A172 (cell line): ENCODE measurements at places on chromosomes 5 and 9. TPM values are rescaled to one million over a fixed set of nuclear protein-coding genes. Genes with fewer than 3 reads are reported as not detected.

AMBP gene
- 0.79 and 1.7 TPM in 2 replicates for total RNA-seq

DNA sequence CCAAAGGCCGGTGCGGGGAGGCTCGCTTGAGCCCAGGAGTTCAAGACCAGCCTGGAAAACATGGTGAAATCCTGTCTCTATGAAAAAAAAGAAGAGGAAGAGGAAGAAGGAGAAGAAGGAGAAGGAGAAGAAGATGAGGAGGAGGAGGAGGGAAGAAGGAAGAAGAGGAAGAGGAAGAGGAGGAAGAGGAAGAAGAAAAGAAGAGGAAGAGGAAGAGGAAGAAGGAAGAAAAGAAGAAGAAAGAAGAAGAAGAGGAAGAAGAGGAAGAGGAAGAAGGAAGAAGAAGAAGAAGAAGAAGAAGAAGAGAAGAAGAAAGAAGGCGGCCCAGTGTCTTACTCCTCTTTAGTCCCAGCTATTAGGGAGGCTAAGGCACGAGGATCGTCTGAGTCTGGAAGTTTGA is 44.8 kb upstream of the XPA start:
- no peak for DNase-seq

DNA sequence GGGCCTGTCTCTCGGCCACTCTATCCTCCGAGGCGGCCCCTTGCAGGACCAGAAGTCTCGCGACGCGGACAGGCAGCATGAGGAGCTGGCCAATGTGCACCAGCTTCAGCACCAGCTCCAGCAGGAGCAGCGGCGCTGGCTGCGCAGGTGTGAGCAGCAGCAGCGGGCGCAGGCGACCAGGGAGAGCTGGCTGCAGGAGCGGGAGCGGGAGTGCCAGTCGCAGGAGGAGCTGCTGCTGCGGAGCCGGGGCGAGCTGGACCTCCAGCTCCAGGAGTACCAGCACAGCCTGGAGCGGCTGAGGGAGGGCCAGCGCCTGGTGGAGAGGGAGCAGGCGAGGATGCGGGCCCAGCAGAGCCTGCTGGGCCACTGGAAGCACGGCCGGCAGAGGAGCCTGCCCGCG is 283.5 kb downstream of the ARHGEF28 start:
- DNase-seq = no peak

GRCh38 chr5:54761213-54761701 is 224.1 kb downstream of the ESM1 start:
- DNase-seq = no peak
